ENCODE measurements at places on chromosomes 2 and 18.

- DNase-seq: no peak
- no peak overlapping the region for H3K27ac ChIP-seq
- H3K36me3 ChIP-seq: no peaks in the 10 kb centered on the region
- H3K4me1 ChIP-seq: no peaks in the 10 kb centered on the region
- no peak overlapping the region for H3K4me3 ChIP-seq
Measured at GRCh38 chr18:68588169-68588568, 126.7 kb downstream of the TMX3 start.

DNA sequence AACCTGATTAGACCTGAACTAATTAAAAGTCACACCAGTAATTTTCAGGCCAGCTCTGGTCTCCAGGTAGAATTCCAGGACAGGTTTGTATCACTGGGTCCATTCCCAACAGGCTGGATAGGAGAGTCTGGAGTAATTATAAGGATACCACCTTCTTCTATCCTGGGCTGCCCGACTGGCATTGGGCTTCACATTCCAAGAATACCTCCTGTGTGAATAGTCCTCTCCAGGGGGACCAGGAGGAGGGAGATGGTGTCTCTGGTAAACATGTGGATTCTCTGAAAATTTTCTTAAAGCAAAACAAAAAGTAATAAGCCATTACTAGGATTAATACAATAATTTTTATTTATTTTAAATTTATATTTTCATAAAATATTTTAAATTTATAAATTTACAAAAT lies 17.3 kb downstream of the DUSP11 start:
- no peak overlapping the region for H3K4me3 ChIP-seq
- H3K27me3 ChIP-seq: no peaks in the 10 kb centered on the region
- H3K36me3 ChIP-seq: peaks cover 6% of the 10 kb centered on the region
- DNase-seq: no peak
- H3K4me1 ChIP-seq: peaks cover 3% of the 10 kb centered on the region

DNA sequence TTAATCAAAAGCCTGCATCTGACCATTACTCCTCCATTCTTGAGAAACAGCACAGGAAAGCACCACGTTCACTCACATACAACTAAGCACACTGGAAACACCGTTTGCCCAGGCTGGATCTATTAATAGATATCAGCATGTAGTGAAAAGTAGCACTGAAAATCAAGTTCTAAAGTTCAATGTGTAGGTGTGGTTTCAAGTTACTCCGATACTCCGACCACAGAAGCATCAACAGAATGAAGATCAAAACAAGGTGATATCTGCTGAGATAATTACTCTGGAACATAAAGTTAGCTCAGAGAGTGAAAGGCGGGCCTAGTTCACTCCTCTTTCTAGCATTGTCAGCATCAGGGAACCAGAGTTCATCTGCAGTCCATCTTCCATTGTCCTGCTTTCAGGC lies 1367.4 kb upstream of the ACVR2A start:
- no peak overlapping the region for H3K27ac ChIP-seq
- no peak for DNase-seq
- no peaks in the 10 kb centered on the region for H3K27me3 ChIP-seq
- no peaks in the 10 kb centered on the region for H3K4me1 ChIP-seq
- no peaks in the 10 kb centered on the region for H3K36me3 ChIP-seq
- no peak overlapping the region for H3K4me3 ChIP-seq

DNA sequence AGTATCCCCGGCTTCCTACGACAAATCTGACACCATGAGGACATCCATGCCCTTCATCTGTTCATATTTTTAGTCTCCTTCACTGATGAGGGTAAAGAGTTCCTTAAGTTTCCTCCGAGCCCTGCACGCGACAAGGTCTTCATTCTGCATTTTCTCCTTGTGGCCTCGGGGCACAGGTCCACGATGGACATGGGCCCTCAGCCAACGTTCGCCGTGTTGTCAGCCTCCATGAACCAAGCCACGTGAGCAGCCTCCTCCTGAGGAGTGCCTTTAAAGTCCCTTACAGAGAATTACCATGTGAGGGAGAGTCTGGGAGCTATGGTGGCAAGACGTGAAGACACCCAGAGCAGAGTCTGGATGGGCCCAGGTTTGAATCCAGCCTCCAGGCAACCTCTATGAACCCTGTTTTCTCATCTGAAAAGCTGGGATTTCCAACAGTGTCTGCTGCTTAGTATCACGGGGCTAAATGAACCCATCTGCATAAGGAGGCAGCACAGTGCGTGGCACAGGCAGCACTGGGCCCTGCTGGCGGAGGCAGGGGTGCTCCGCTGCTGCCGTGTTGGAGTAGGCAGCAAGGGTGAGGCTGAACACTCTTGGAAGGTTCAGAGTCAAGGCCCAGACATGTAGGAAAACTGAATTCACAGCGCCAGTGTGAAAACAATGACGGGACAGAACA lies 54.1 kb downstream of the EIPR1 start:
- H3K4me3 ChIP-seq: no peak overlapping the region
- peaks cover 4% of the 10 kb centered on the region for H3K4me1 ChIP-seq
- H3K36me3 ChIP-seq: peaks cover 53% of the 10 kb centered on the region
- no peaks in the 10 kb centered on the region for H3K27me3 ChIP-seq
- no peak for DNase-seq

DNA sequence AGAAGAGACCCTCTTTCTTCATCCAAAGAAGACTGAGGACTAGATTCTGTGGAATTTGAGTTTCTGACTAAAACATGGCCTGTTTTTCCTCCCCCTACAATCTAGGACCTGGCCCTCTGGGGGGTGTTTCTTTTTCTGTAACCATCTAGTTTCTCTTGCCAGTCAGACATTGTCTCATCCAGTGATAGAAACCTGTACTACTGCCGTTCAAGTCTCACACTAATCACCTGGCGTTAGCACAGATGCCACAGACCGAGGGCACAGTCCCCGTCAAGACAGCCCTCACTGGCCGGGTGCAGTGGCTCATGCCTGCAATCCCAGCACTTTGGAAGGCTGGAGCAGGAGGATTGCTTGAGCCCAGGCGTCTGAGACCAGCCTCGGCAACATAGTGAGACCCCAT lies 126.9 kb upstream of the NDUFV2 start:
- no peak overlapping the region for H3K4me3 ChIP-seq
- no peak for DNase-seq
- H3K4me1 ChIP-seq: no peaks in the 10 kb centered on the region
- H3K27me3 ChIP-seq: no peaks in the 10 kb centered on the region
- no peaks in the 10 kb centered on the region for H3K36me3 ChIP-seq
- H3K27ac ChIP-seq: no peak overlapping the region

DNA sequence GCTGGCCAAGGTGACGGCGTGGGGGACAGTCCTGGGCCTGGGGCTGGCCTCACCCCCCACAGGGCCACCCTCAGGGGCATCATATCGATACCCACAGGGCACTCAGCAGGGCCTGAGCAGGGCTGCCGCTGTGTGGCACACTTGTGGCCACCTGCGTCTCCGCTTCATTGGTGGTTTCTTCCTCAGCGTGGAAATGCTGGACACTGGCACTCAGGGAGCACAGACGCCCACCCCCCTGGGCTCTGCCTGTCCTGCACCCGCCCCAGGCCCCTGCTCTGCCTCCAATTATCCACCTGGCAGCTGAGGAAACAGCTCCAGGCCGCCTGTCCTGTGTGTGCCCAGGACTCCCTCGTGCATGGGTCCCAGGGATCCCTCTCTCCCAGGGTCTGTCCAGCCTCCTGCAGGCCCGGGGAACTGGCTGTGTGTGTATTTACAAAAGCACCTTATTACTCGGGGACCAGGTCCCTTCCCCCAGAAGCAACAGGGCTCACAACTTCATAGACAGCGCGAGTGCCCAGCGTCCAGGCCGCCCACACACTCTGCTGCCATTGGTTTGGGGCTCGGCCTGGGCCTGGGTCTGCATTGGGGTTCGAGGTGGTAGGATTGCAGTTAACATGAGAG lies 13.1 kb downstream of the CROCC2 start:
- no peak overlapping the region for H3K27ac ChIP-seq
- H3K36me3 ChIP-seq: no peaks in the 10 kb centered on the region
- H3K4me3 ChIP-seq: no peak overlapping the region

DNA sequence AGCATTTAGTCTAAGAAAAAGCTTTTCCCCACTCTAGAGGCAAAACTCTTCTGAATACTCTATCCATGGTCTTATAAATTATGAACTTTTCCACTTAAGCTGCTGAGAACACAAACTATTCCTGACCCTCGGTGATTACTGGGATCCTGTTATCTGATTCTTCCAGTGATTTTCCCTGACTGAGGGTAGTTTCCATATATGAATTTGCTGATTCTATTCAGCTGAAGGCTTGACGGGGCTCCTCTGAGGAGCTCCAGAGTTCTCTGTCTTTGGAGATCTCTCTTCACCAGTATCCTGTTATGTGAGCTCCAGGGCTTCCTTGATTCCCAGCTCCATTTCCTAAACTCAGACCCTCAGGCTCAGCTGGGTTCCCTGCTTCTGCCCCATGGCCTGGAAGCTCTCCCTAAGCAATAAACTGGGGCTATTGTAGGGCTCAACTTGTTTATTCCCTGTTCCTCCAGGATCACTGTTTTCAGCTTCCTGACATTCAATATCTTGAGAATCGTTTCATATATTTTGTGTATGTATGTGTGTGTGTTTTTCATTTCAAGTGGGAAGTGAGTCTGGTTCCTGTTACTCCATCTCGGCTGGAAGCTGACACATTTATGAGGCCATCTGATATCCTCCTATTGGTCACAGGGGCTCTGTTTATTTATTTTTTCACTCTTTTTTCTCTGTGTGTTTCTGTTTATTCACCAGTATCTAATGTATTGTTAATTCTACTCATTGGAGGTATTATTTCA lies 78.2 kb downstream of the ARHGAP28 start:
- H3K4me3 ChIP-seq: no peak overlapping the region
- no peak overlapping the region for H3K27ac ChIP-seq
- H3K27me3 ChIP-seq: peaks cover 2% of the 10 kb centered on the region
- H3K4me1 ChIP-seq: no peaks in the 10 kb centered on the region
- no peaks in the 10 kb centered on the region for H3K36me3 ChIP-seq

GRCh38 chr2:134665727-134666506 lies 52.9 kb downstream of the TMEM163 start:
- H3K4me3 ChIP-seq: no peak overlapping the region
- H3K27ac ChIP-seq: no peak overlapping the region
- H3K27me3 ChIP-seq: peaks cover 8% of the 10 kb centered on the region
- H3K4me1 ChIP-seq: peaks cover 69% of the 10 kb centered on the region
- H3K36me3 ChIP-seq: no peaks in the 10 kb centered on the region

DNA sequence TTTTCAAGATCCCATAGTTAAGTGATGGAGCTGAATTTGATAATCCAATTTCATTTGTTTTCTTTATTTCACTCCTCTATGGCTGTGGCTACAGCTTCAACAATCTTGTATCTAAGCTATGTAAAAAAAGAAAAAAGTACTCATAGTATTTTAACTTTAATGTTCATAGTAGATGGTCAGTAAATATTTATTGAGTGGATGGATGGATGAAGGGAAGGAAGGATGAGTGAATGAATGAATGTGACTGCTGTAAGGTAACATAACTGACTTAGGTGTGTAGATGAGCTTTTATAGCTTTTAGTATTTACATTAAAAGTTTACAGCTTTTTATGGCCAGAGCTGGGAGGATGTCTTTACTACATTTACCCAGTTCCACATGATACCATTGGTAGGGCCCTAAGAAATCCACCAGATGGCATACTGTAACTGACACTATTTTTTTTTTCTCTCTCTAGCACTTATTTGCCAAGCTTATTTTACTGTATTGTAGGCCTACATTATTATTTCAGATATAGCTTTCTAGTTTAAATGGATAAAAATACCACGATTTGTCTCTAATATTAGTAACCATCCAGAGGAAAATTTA lies 13.4 kb upstream of the HRH4 start:
- no peaks in the 10 kb centered on the region for H3K27me3 ChIP-seq
- no peaks in the 10 kb centered on the region for H3K4me1 ChIP-seq
- no peak overlapping the region for H3K27ac ChIP-seq
- DNase-seq: no peak

DNA sequence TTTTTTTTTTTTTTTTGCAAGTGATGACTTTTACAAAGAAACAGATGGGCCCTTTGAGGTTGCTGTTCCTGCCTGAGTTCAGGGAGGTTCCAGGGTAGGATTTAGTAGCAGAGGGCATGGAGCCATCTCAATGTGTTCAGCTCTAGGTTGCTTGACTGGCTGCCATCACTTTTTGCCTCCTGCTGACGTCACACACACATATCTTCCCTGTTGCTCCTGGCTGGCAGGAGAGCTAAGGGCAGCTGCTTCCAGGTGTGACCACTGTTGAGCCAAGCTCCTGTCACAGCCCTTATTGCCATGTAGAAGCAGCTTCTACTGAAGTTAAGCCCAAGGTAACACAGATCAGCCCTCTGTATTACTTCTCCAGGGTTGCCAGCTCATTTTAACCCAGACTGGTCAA lies 394.2 kb upstream of the SPRED2 start:
- no peaks in the 10 kb centered on the region for H3K4me1 ChIP-seq
- no peaks in the 10 kb centered on the region for H3K36me3 ChIP-seq
- no peak for DNase-seq
- no peak overlapping the region for H3K27ac ChIP-seq
- H3K4me3 ChIP-seq: no peak overlapping the region
- peaks cover 16% of the 10 kb centered on the region for H3K27me3 ChIP-seq

DNA sequence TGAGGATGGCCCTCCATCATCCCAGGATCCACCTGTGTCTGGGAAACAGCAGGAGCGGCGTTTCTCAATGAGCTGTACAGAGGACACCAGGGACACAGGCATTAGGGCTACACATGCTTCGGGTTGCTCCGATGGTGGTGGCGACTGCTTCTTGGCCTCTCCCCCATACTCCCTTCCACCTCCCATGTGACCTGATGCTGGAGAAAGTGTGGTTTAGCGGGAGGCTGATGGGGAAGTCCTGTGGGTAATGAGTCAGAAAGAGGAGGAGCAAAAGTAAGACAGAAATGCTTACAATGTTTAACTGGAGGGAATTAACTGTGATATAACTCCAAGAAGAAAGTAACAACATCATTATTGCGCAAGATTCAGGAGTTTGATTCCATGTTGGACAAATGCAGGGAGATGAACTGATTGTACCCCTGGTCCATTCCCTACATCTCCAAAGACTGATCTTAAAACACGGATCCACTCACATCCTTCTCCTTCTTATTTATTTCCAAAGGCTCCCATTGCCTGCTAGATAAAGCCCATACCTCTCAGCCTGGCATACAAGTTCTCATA lies 186.6 kb downstream of the NRP2 start:
- peaks cover 54% of the 10 kb centered on the region for H3K27me3 ChIP-seq
- no peak for DNase-seq
- no peak overlapping the region for H3K27ac ChIP-seq

DNA sequence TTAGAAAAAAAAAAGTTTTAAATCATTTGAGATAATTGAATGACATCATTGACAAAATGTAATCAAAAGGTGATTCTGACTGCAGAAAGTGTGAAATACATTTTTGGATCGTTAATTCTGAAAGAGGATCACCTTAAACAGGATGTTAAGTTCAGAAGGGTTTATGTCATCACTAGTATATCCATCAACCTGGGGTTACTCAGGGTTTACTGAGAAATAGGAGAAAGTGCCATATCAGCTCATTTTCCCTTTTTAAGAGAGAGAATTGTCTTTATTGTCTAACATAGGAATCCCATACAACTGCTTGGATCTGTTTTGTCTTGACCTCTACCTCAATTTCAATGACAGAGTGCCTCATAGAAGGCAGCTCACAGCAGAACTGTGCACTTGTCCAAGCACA lies 466.1 kb upstream of the LINC00305 start:
- H3K4me3 ChIP-seq: no peak overlapping the region
- no peaks in the 10 kb centered on the region for H3K27me3 ChIP-seq
- H3K36me3 ChIP-seq: no peaks in the 10 kb centered on the region

Data from naive thymus-derived CD8-positive, alpha-beta T cell (primary cell).